ENCODE measurements at places on chromosomes 4 and X. TPM values are rescaled to one million over a fixed set of nuclear protein-coding genes. Genes with fewer than 3 reads are reported as not detected.

DNA sequence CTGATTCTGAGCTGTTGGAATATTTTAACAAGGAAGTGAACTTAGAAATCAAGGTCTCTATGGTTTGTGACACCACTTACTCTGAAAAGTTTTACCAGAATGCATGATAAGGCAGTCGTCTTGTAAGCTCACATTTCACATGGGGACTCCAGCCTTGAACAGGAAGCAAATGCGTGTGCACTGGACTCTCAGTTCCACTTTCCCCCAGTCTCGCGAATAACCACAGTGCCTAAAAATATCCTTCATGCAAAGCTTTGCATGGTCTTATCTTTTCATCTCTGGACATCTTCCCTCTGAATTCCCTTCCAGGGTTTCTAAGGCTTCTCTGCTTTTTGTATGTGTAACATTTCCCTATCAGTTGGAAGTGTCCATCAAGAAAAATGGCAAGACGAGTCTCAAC lies 581.8 kb downstream of the NLGN4X start:
- DNase-seq, result peak; percentile 12

- no peak for DNase-seq
Measured at GRCh38 chr4:135434936-135435335, 1233.3 kb upstream of the PABPC4L start.

DNA sequence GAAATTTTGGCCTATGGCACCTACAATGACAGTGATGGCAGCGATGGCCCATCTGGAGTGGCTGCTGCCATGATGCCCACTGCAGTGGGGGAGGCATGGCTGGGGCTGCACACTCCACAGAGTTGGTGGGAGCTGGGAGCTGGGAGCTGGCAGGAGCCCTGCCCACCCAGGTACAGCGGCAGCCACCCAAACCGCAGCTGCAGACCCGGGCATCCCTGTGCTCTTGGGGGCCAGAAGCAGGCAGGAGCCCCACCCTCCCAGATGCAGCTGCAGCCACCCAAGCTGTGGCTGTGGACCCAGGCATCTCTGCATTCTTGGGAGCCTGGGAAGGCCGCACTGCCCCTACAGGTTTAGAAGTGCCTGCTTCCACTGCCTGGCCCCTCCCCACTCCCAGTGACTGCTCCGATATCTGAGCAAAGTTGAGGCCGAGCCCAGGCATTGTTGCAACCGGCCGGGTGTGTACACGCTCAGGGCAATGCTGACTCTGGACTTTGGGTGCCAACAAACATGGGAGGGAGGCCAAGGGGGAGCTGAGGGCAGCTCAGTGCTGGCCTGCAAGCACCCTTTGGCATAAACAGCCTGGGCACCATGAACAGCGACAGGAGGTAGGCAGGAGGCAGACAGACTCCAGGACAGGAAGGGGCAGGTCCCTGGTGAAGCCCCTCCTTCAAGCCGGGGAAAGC lies 82.8 kb downstream of the PPP4R3C start:
- DNase-seq, result no peak

GRCh38 chr4:19748519-19749479 lies 502.9 kb upstream of the SLIT2 start:
- DNase-seq, result peak; percentile 71

DNA sequence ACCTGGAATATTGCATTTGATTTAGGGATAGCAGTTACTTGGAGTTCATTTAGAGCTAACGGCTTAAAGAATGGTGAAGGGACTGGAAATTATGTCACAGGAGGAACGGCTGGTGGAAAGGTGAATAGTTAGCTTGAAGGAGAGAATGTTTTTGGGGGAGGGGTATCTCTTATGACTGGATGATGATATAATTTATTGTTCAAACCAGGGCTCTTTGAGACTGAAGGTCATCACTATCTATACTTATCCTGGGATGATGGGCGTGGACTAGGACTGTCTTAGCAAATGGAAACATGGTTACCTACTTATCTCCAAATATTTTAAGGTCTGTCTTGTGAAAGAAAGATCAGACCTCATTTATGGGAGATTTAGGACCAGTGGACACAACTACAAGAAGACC lies 30.1 kb downstream of the WWC2 start:
- no peak for DNase-seq

DNA sequence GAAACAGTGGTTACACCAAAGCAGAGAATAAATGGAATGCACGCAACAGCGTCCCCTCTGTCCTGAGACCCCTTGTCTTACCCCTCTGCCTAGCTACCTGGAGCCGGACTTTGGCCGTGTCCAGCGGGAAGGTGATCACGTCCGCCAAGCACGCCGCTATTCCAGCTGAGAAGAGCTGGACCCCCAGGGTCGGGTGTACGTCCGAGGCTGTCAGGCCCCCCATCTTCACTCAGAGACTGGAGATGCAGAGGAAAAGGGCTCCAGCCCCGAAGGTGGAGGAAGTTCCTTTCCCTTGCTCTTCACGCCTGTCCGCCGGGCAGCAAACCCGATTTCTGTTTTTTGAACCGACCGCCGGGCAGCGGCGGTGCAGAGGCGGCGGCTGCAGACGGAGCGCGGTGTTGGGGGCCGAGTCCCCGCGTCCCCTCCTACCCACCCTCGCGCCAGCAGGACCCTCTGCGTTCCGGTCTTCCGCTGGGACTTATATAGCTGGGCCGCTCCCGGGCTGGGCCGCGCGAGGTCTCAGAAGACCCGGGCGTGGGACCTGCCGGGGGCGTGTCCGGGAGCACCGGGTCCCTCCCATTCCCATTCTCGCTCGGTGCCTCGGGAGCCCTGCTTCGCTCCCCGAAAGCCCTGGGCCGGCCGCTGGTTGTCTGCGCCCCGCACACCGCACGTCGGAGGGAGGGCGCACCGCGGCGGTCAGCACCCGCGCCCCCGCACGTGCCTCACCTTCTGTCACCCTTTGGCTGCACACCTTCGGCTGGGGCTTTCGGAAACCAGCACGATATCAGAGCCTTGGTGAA lies at the start of gene UCP1:
Gene UCP1, minus strand, starts transcription at position 455 of the 800 bp plus-strand sequence. Its CDS starts 232 bp downstream, at position 223.
- no peak for DNase-seq

- DNase-seq, result no peak
Measured at GRCh38 chr4:152585023-152585441, 49.1 kb upstream of the FBXW7 start.

DNA sequence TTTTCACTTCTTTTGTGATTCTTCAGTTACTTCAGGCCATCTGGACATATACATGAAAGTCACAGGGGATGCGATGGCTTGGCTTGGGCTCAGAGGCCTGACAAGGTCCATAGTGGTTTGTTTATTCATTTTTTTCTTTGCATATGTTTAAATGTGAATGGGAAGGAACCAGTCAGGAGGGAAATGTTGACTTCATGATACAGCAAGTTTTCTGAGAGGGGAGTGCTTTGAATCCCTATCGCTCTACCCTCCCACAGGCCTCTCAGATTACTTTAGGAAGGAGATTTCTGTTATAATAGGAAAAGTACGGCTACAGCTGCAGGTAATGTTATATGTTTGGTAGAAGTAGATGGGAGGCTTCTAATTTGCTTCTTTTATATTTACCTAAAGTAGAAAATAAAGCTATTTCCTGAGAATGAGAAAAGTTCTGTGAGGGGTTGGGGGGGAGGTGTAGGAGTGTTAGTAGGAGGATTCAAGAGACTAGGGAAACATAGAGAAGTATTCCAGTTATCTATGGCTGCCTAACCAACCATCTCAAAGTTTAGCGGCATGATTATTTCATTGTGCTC lies 322.9 kb downstream of the RAPGEF2 start:
- no peak for DNase-seq

- DNase-seq, result no peak
Measured at GRCh38 chrX:133516686-133517085, 101.4 kb upstream of the GPC4 start.

DNA sequence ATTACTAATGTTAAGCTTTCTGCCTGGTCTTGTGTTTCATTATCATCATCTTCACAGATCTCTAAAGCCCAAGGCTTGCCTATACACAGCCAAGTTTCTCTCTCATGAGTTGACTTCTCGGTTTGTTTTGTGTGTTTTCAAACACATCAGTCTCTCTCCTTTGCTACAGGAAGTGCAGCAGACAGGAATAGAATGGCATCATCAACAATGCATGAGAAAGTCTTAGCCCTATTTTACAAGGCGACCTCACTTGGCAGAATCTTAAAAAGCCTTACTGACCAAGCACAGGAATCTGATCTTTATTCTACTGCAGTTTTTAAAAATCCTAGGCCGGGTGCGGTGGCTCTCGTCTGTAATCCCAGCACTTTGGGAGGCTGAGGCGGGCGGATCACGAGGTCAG lies 36.8 kb downstream of the CC2D2A start:
- no peak for DNase-seq

DNA sequence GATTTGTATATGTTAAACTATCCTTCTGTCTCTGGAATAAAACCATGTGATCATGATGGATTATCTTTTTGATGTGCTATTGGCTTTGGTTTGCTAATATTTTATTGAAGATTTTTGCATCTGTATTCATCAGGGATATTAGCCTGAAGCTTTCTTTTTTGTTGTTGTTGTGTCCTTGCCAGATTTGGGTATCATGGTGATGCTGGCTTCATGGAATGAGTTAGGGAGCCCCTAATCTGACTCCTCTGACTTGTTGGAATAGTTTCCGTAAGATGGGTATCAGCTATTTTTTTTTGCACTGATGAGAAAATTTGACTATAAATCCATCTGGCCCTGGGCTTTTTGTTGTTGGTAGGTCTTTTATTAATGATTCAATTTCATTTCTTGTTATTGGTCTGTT lies 45.7 kb downstream of the ATP10D start:
- DNase-seq, result no peak

DNA sequence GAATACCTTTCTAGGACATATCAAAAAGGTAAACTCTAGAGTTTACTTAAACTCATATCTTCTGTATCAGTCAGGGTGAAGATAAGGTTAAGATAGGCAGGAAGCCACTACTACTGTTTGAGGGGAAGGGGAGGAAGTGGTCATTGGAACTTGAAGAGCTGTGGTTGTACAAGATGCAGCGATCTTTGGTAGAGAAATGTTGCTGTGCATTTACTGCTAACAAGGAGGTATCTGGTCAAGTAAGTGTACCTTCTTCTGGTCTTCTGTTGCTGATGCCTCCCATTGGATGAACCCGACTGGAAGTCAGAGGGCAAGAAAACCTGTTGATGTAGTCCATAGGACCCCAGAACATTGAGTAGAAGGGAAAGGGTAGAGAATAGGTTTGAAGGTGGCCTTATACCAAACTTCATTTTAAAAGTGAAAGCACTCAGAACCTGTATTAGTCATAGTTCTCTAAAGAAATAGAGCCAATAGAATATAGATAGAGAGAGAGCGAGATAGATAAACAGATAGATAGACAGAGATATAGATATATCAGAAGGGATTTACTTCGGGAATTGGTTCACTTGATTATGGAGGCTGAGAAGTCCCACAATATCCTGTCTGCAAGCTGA lies 47.9 kb upstream of the TSPAN5 start:
- no peak for DNase-seq

GRCh38 chrX:141279476-141279875 lies 37.2 kb upstream of the SPANXC start:
- DNase-seq, result no peak

DNA sequence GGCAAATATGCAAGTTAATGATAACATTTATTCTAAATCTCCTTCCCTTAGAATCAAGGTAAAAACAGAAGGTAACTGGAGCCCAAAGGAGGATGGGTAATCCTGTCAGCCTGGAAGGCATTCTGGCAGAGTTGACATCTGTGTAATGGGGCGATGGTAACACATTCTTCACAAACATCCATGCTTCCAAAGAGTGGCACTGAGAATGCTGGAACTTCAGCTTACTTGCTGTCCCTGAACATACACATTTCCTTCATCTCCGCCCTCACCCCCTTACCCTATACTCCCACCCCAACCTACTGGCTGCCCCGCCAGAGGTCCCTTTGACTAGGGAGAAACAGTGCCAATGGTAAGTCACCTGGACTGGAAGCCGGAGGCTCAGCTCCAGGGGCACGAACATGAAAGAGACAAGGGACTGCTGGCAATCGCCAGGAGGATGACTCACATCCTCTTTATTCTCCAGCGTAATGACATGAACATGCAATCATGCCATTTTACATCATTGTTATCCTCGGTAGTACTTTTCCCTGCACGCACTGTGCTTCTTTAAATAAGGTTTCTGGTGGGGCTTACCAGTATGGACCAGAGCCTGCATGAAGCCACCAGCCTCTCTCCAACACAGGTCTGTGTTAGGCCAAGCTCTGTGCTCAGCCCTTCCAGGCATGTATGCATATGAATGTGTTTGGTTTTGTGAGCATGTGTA lies 694.2 kb upstream of the TENM3 start:
- DNase-seq, result no peak

GRCh38 chr4:77174426-77174825 lies 17.4 kb downstream of the CCNG2 start:
- DNase-seq, result no peak

GRCh38 chrX:102491766-102492165 lies 20.2 kb upstream of the TCP11X2 start:
- DNase-seq, result no peak

GRCh38 chr4:153518637-153519389 lies 52.7 kb downstream of the TMEM131L start:
- DNase-seq, result no peak

DNA sequence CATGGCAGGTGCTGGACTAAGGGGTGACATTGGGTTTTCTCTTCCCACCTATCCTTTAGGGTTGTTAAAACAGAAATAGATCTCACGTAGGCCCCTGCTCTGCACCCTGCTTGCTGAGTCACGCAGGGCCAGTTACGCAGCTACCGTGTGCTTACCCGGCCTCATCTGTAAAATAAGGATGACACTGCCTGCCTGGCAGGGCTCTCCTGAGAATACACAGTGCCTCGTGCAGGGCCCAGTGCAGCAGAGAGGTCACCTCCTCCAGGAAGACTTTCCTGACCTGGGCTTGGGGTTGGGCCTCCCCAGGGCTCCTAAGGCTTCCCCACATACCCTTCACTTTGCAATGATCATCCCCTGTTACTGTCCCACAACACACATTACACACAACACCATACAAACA lies 33.6 kb upstream of the JAKMIP1 start:
- DNase-seq, result no peak

DNA sequence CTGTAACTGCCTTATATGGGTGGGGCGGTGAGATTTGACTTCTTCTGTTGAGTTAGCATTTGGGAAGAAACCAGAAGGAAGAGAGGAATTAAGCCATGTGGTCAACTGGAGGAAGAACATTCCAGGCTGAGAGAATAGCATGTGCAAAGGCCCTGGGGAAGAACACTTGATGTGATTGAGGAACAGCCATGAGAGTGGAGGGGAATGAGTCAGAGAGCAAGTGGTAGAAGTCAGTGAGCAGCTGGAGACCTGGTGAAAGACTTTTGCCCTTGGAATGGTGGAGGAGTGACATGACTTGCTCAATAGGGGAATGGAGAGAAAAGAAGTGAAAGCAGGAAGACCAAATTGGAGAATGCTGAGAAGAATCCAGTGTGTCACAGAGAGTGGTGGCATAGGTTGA lies 327.8 kb upstream of the HAND2 start:
- DNase-seq, result no peak

DNA sequence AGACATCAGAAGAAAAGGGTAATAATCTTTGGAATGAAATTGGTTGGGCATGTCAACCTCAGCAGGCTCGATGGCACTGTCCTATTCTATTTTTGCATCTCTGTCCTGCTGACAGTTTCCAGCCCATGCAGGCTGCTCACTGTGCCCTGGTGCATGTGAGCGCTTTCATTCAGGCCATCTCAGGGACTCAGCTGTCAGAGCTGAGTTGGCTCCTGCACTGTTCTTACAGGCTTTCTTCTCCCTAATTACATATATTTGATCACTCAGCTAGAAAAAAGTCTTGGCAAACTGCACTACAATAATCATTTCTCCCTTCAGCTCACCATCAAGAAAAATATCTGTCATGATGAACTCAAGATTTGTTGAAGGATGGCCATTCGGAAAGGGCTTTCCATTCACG lies 84.7 kb downstream of the RASL11B start:
- no peak for DNase-seq

Gene GAGE2A
- not detected for polyA plus RNA-seq

Gene ADRA2C
- 3.4 TPM for polyA plus RNA-seq

Gene CXCL3
- polyA plus RNA-seq, result not detected

Gene SMIM10
- 15.0 TPM for polyA plus RNA-seq

Gene CFP
- polyA plus RNA-seq, result 1.2 TPM

Gene TMSB15C
- polyA plus RNA-seq, result 5.0 TPM

Gene OPHN1
- 16.6 TPM for polyA plus RNA-seq

Data from hindlimb muscle (tissue), 1 donor.